Foreskin keratinocyte (primary cell): ENCODE measurements at places on chromosomes 13 and 19. TPM values are rescaled to one million over a fixed set of nuclear protein-coding genes. Genes with fewer than 3 reads are reported as not detected.
A peak's percentile ranks its signal among the peaks of the same experiment; 100 is the strongest.

KLF12 gene
- 5.0 and 6.6 TPM in 2 replicates for total RNA-seq

FFAR2 gene
- total RNA-seq, result not detected in 2 replicates

SIGLEC14 gene
- not detected in 2 replicates for total RNA-seq

ZNF729 gene
- not detected in 2 replicates for total RNA-seq

RASIP1 gene
- 11.3 and 12.6 TPM in 2 replicates for total RNA-seq

ZNF417 gene
- total RNA-seq, result 6.5 and 7.3 TPM in 2 replicates

SIGLECL1 gene
- not detected in 2 replicates for total RNA-seq

PEAK3 gene
- total RNA-seq, result not detected in 2 replicates

INSR gene
- total RNA-seq, result 2.8 and 3.7 TPM in 2 replicates

LRP3 gene
- total RNA-seq, result 11.4 and 12.9 TPM in 2 replicates

ELANE gene
- not detected in 2 replicates for total RNA-seq

CYP2F1 gene
- not detected in 2 replicates for total RNA-seq

TNFSF9 gene
- total RNA-seq, result 23.2 and 27.9 TPM in 2 replicates

SMAD9 gene
- 0.32 and 0.34 TPM in 2 replicates for total RNA-seq

ZNF578 gene
- 0.71 and 1.1 TPM in 2 replicates for total RNA-seq

CDX2 gene
- not detected in 2 replicates for total RNA-seq

NDUFA7 gene
- total RNA-seq, result 101 and 110 TPM in 2 replicates

IL12RB1 gene
- 0.07 and 0.14 TPM in 2 replicates for total RNA-seq

SYT3 gene
- total RNA-seq, result not detected in 2 replicates

GRCh38 chr13:91714855-91715254 is 316.4 kb downstream of the GPC5 start:
- DNase-seq, result no peak

DNA sequence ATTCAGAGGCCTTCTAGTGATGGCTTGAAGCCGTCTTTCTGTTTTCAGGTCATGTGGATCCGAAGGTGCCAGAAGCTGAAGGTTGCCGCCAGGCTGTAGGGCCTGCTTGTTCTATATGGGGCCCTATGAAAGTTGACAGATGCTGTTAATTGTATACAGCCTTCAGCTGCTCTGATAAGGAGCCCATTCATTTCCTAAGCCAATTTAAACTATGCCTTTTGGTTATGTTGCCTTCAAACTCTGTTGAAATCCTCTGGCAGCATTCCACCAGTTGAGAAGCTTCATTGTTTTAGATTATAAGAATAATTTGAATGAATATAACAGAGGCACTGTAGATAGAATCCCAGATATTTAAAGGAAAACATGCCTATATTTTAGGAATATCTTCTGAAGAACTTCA is 34.4 kb downstream of the RAP2A start:
- no peak for DNase-seq

DNA sequence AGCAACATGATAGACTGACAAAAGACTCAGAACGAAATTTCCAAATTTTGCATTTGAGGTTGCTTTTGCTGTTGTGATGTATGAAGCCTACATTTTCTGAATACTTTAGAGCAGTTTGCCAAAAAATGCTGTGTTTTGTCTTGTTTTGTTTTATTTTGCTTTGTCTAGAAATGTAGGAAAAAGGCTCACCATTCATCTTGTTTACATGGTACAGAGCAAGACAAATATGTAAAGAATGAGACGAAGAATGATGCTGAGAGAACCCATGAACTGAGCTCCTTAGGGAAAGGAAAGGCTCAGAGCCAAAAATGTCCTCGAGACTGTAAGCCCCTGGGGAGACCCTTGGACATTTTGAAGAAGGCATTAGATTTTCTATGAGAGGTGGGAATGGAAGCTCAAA is 6.8 kb upstream of the SPART start:
- no peak for DNase-seq

- DNase-seq, result no peak
Observed at GRCh38 chr13:26262156-26262555, 8.2 kb downstream of the CDK8 start.

GRCh38 chr13:79874396-79875360 is 393.7 kb downstream of the NDFIP2 start:
- peak; percentile 63 for DNase-seq

- no peak for DNase-seq
Observed at GRCh38 chr19:11639245-11639601, 41.9 kb downstream of the ZNF627 start.

GRCh38 chr19:14471436-14472187 is 3.5 kb downstream of the PTGER1 start:
- DNase-seq, result no peak

DNA sequence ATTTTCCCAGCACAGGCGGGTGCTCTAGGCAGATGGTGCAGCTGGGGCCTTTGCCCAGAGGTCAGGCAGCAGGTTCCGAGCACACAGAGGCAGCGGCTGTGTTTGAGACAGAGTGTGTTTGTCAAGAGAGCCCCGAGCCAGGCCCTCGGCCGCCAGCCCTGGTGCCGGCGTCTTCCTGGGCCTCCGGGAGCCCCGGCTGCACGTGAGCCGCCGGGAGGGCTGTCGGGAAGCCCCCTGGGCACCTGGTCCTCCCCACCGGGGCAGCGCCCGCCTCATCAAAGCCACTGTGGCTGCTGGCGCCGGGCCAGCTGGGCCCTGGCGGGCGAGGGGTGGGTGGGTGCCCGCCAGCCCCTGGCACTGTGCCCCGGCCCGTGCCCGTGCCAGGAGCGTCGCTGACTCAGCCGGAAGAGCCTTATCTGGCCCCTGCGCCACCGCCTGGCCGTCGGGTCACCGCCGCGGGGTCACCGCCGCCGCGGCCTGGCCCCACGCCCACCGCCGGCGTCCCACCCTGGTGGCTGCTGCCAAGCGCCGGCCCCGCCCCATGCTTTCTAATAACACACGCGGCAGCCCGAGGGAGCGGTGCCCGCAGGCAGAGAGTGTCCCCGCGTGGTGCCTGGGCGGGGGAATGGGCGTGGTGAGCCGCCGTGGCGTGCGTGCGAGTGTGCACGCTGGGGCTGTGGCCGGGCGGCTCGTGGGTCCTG is 14.9 kb downstream of the ARID3A start:
- no peak for DNase-seq

GRCh38 chr13:47484548-47484947 is 516.5 kb downstream of the SUCLA2 start:
- DNase-seq, result peak; percentile 79

- DNase-seq, result no peak
Observed at GRCh38 chr13:50071379-50071778, 56.1 kb downstream of the KCNRG start.

DNA sequence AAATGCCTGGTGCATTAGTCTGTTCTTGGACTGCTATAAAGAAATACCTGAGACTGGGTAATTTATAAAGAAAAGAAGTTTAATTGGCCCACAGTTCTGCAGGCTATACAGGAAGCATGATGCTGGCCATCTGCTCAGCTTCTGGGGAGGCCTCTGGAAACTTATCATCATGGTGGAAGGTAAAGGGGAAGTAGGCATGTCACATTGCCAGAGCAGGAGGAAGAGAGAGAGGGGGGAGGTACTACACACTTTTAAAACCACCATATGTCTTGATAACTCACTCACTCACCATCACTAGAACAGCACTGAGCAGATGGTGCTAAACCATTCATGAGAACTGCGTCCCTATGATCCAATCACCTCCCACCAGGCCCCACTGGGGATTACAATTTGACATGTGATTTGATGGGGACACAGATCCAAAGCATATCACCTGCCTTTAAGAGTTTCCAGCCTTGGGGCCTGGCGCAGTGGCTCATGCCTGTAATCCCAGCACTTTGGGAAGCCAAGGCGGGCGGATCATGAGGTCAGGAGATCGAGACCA is 219.0 kb downstream of the KATNAL1 start:
- DNase-seq, result no peak

DNA sequence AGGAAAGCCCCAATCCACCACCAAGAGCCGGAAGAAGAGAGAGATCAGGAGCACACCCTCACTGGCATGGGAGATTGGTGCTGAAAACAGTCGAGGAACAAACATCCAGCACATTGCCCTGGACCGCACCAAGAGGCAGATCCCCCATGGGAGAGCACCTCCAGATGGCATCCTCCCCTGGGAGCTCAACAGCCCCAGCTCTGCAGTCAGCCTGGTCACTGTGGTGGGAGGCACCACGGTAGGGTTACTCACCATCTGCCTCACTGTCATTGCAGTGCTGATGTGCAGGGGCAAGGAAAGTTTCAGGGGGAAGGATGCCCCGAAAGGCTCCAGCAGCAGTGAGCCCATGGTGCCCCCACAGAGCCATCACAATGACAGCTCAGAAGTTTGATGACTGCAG is 110.2 kb downstream of the STOML3 start:
- no peak for DNase-seq

DNA sequence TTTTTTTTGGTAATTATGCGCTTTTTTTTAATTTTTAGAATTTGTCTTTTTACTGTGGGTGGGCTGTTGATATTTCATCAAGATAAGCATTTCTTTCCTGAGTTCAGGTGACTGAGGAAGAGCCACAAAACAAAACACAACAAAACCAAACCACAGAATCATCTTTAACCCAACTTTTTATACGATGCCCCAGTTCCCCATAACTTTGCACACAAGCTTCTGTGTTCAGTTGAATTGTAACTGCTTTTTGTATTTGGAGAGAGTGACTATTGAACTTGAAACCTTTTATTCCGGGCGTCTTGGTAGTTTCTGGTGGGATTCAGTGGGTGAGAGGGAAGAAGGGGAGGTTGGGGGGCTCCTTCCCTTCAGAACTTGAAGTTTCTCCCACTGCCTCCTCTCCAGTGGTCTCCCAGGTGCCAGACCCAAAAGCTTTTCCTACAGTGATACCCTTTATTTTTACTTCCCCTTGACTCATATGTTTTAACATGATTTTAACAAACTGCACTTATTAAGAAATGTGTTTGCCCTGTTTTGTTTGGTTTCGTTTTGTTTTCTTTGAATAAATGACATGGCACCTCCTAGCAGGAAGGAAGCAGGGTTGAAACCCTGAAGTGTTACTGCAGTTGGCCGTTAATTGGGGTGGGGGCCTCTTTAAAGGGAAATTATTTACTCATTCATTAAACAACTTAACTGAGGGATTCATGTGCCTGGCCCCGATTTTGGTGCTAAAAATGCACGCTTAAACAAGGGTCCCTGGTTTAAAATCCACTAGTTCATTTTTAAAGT is 2.7 kb upstream of the CCDC97 start:
- no peak for DNase-seq

DNA sequence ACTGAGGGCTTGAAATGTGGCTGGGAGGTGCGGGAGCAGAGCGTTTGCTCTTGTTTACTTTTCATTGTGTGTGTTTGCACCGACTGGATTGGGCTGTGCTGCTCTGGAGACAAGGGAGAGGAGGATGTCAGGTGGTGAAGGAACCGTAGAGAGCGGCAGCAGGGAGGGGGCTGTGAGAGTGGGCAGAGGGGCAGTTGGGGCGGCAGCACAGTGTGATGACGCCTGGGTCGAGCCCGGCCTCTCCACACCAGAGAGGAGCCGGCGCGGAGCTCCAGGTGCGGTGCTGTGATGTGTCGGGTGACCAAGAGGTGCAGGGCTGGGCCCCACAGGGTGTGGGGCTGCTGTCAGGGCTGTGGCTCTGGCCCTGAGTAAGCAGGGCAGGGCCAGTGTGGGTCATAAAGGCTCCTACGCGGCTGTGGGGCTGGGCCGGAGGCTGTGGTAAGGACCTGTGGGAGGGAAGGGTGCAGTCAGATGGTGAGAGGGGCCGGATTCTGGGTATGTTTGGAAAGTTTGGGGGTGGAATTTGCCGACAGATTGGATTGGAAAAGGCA is 10.5 kb downstream of the NAXD start:
- DNase-seq, result no peak

DNA sequence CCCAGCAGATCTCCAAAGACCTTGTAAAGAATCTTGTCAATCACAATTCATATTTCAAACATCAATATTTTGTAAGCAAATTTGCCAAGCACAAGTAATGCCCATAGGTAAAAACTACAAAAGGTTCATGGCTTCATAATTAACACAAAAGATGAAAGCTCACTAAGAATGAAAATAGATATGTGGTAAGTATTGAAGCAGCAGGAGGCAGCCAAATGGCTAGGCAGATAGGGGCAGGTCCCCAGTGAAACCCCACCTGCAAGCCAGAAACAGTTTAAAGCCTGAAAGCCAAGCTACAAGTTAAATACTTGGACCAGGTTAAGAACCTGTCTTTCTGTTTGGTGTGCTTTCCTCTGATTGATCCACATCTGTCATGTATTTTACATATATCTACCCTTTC is 942.6 kb upstream of the SPRY2 start:
- DNase-seq, result no peak

GRCh38 chr19:33705860-33706259 is 84.1 kb downstream of the CHST8 start:
- no peak for DNase-seq

- peak; percentile 92 for DNase-seq
Observed at GRCh38 chr13:98997738-98998641, 20.1 kb upstream of the DOCK9 start.

GRCh38 chr19:49546825-49547565 is 19.2 kb downstream of the RCN3 start:
- DNase-seq, result peak; percentile 69

- no peak for DNase-seq
Observed at GRCh38 chr19:43332058-43332922, 21.2 kb upstream of the CD177 start.

DNA sequence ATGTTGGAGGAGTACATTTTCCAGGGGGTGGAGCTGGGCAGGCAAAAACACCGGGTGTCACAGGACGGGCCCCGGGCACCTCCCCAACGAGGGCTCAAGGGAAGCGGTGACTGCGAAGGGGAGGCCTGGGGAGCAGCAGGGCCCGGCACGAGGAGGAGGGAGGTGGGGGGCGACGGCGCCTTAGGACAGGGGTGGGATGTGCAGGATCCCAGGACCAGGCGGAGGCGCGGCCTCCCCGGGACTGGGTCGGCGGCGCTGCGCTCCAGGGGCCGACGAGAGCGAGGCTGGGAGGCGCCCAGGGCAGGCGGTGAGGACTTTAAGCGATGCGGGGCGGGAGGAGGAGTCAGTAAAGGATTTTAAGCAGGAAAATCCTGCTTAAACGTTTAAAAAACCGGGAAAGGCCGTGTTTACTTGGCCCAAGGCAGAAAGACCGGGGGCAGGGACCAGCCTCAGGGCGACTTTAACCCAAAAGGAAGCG is 427 bp downstream of the ZNF160 start:
- DNase-seq, result no peak

GRCh38 chr19:30649934-30650614 is 277.9 kb downstream of the ZNF536 start:
- peak; percentile 19 for DNase-seq

DNA sequence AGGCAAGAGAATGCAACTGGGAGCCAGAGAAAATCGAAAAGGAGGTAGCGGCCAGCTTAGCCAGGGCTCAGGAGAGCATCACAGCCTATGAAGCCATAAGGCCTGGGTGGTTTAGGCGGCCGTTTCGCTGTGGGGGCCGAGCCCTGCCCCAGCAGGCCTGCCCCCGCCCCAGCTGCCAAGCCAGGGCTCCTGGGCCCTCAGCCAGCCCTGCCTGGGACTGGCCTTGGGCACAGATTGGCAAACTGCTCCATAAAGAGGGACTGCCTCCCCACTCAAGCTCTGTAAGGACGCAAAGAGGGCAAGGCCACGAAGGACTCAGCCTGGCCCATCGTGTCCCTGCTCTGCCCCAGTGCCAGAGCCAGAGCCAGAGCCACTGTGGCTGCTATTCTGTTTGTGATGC is 10.2 kb downstream of the ZNF653 start:
- no peak for DNase-seq

DNA sequence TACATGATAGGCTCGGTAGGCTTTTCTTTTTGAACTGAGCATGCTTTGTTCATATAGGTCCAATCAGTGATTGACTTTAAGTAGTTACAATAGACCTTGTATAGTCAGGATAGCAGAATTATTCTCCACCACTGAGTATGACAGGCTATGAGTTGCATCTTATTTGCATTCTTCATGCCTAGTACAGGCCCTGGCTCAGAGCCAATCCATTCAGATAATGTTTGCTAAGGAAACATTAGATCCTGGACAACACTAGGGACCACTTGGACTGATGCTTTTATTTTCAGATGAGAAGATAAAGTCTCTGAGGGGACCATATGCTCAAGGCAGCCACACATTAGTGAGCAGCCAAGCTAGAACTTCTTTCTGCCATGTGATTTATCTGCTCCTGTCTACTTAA is 133.9 kb downstream of the KL start:
- no peak for DNase-seq
